ENCODE measurements at places on chromosomes 2 and 18. TPM values are rescaled to one million over a fixed set of nuclear protein-coding genes. Genes with fewer than 3 reads are reported as not detected.

DNA sequence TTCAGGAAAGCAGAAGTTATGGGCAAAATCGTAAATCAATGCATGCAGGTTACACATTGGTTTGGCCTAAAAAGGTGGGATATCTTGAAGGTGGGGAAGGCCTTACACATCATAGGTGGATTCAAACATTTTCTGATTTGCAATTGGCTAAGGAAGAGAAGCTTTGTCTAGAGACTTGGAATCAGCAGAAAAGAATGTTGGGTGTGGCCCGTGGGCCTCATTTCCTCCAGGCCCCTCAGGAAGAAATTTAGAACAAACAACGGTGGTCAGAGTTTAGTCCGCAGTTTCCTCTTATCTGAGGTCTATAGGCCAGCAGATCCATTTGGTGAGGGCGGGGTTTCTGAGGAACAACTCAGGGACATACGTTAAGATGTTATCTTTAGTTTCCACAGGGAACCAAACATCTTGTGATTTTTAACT lies 50.9 kb upstream of the AFF3 start:
- DNase-seq = no peak

CYP1B1 gene
- 0.65 TPM for polyA plus RNA-seq

DNA sequence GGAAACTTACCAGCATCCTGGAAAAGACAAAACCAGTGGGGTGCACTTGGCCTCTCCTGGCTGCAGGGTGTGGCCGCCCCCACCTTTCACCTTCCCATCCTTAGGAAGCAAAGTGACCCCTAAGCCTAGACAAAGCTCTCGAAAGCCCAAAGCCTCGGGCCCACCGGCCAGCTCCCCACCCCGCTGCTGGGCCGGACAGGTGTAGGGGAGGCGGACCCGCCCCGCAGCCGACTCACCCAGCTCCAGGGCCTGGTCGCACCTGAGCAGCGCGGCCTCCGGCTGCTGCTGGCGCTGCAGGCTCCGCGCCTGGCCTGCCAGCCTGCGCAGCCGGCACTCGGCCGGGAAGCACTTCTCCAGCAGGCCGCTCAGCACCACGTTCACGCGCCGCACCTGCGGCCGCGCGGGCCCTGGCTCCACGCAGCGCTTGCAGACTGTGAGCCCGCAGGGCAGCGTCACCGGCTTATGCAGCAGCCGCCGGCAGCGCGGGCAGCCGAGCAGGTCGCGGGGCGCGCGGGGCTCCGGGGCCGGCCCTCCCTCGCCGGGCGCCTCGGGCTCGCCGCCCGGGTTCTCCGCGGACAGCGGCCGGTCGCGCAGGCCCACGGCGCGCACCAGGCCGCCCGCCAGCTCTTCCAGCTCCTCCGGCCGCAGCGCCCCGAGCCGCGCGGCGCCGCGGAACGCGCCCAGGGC lies 979 bp downstream of the LONRF2 start:
- DNase-seq = peak; percentile 21

DNA sequence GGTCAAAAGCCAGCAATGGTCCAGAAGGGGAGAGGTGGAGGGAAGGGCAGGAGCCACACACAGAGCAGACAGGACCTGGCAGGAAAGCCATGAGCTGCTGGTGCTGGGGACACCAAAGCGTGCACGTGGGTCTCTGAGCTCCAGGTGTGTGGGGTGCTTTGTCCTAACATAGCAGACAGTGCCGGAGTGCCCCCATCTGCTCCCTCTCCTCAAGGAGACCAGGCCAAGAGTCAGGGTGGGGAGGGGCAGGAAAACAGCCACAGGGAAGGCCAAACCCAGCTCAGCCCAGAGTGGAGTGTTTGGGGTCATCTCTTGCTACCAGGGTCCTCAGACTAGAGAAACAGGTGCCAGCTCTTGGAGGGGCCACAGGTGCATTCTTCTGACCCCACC lies 4.2 kb upstream of the GPC1 start:
- no peak for DNase-seq

CPS1 gene
- 5.4 TPM for polyA plus RNA-seq

- DNase-seq = peak; percentile 94
Observed at GRCh38 chr2:203685081-203685621, 21.3 kb upstream of the CD28 start.

ZRANB3 gene
- polyA plus RNA-seq = 2.5 TPM

DNA sequence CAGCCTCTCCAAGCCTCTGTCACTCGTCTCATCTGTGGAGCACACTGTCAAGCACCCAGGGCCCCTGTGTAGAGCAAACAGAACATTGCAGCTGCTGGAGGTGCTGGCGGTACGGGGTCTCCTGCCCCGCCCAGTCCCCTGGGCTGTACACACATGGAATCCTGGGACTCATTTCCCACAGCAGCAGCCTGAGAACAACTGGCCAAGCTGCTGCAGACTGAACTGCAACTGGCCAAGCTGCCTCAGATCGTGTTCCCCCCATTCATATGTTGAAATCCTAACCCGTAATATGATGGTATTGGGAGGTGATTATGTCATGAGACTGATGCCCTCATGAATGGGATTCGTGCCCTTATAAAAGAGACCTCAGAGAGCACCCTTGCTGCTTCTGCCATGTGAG lies 130.5 kb downstream of the NCK2 start:
- DNase-seq = no peak

INPP5D gene
- polyA plus RNA-seq = 0.09 TPM

GRCh38 chr2:70440621-70441020 lies 113.0 kb downstream of the TGFA start:
- DNase-seq = no peak

FEV gene
- polyA plus RNA-seq = not detected

GRCh38 chr18:11047156-11047555 lies 102.2 kb downstream of the PIEZO2 start:
- peak; percentile 30 for DNase-seq

HMSD gene
- 0.19 TPM for polyA plus RNA-seq

GRCh38 chr2:69704446-69704845 lies 37.5 kb upstream of the ANXA4 start:
- DNase-seq = no peak

OR6B2 gene
- not detected for polyA plus RNA-seq

- DNase-seq = peak; percentile 47
Observed at GRCh38 chr18:43571078-43571689, 293.9 kb upstream of the SYT4 start.

CRYGC gene
- polyA plus RNA-seq = not detected

- DNase-seq = no peak
Observed at GRCh38 chr2:200877443-200877842, 11.4 kb downstream of the PPIL3 start.

DNA sequence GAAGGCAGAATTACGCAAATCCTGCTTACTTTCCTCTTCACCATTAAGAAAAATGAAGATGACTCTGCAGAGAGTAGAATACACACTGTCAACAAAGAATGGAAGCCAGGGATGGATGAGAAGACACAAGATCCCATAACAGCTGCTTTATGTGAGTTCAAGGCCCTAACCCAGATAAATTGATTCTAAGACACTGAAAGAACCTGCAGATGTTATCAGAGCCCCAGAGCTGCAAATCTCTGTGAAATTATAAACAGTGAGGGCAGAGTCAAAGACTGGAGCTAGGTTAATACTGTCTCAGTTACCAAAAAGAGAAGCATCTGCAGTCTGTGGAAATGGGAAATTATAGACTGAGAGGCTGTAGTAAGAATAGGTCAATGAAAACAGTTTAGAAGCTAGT lies 320.1 kb upstream of the PKDCC start:
- no peak for DNase-seq

GRCh38 chr2:168244318-168244717 lies 3.1 kb downstream of the STK39 start:
- no peak for DNase-seq

All from IMR-90 (cell line).